ENCODE measurements at places on chromosomes 1 and 21.

DNA sequence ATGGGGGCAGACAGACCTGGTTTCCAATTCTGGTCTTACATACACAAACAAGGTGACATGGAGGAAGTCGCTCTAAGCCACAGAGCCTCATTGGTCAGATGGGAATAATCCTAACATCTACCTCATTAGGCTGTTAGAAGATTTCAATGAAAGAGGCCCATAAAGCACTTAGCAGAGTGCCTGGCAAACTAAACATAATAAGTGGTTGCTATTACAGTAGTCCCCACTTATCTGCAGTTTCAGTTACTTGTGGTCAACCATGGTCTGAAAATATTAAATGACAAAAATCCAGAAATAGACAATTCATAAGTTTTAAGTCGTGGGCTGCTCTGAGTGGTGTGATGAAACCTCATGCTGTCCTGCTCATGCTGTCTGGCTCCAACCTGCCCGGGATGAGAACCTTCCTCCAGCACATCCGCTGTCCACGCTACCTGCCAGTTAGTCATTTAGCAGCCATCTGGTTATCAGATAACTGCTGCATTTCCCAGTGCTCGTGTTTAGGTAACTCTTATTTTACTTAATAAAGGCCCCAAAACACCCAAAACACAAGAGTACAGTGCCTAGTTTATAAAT, 112.3 kb downstream of the DDX20 start:
- DNase-seq: no peak

- no peak for DNase-seq
Observed at GRCh38 chr1:202600432-202601041, 109.7 kb downstream of the SYT2 start.

GRCh38 chr1:22143065-22144033, at the start of gene WNT4:
WNT4 (minus strand) TSS chr1:22143097; CDS start chr1:22142922, 175 bp downstream.
- no peak for DNase-seq

DNA sequence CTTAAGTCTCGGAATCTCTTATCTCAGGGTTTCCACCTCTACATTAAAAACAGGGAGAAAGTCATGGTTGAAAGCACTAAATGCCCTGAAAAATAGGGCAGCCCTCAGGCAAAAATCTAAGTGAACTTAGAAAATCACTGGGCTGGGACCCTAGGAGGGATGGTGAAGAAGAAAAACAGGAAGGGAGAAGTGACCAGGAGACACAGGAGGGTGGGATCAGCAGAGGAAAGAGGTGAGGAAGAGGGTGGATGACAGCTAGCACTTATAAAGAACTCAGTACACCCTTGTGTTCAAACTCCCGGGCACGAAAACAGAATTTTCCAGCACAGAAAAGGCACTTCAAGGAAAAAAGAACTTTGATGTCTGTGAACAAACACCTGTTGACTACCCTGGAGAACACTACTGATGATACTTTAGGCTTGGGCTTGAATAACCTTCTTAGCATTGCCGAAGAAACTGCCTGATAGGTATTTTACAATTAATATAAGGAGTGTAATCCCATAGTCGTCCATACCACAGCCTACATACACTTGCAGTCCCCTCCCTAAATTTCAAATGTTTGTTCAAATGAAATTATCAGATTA, 2.0 kb downstream of the CHML start:
- DNase-seq: no peak

DNA sequence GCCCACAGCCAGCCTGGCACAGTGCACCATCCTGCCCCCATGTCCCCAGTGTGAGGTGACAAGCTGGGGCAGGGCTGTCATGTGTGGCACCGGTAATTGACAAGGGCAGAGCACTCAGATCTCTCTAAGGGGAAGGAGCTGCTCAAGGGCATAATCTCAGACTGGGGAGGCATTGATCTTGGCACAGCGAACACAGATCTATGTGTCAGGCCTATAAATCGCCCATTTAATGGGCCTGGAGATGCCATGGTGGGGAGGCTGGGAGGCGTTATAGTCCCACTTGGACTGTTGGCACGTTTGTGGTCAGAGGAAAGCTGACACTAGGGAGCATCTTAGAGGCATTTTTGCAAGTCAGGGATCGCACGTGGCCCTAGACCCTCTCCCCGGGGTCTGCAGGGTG, 594.1 kb downstream of the PTPRU start:
- DNase-seq: no peak

- DNase-seq: no peak
Observed at GRCh38 chr21:32312326-32312725, 13.7 kb downstream of the MRAP start.
